Activated T-cell treated with anti-CD3 and anti-CD28 coated beads for 1 hour (primary cell): ENCODE measurements at places on chromosomes 3 and 15.
A peak's percentile ranks its signal among the peaks of the same experiment; 100 is the strongest.

DNA sequence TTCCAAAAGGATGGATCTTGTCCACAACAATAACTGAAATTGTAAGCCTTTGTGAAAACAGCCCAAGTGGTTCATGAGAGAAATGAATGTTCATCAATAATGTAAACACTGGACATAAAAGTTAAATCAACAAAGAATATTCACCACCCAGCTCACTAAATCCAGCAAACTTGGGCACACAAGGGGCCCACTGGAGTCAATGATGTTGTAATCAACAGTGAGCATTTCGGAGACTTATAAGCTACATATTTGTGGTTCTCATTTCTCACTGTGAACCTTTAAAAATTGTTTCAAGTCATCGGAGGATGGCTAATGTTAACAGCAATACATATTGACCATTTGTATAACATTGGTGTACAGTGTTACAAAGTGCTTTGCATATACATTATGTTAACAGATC is 63.1 kb downstream of the VGLL4 start:
- DNase-seq: no peak

- DNase-seq: peak; percentile 87
These were observed at the start of gene EIF4A2 for GRCh38 chr3:186783058-186783730. Gene EIF4A2 (plus strand): TSS chr3:186783577. CDS start chr3:186783611, 34 bp downstream.

DNA sequence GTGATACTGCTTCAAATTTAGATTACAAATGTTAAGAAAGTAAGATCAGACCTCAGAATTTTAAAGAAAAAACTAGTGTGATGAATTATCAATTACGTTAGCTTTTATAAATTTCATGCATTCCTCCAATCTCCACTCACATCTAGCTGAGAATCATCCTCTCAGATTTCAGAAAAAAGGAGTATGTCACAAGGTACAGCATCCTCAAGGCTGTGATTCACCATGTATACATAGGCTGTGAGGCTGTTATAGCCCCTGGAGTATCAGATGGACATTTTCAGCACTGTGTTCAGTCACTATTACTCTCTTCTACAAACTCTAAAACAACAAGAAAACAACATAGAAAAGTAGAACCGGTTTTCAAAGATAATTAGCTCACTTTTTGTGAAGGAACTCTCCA is 214.4 kb downstream of the PCCB start:
- no peak for DNase-seq

DNA sequence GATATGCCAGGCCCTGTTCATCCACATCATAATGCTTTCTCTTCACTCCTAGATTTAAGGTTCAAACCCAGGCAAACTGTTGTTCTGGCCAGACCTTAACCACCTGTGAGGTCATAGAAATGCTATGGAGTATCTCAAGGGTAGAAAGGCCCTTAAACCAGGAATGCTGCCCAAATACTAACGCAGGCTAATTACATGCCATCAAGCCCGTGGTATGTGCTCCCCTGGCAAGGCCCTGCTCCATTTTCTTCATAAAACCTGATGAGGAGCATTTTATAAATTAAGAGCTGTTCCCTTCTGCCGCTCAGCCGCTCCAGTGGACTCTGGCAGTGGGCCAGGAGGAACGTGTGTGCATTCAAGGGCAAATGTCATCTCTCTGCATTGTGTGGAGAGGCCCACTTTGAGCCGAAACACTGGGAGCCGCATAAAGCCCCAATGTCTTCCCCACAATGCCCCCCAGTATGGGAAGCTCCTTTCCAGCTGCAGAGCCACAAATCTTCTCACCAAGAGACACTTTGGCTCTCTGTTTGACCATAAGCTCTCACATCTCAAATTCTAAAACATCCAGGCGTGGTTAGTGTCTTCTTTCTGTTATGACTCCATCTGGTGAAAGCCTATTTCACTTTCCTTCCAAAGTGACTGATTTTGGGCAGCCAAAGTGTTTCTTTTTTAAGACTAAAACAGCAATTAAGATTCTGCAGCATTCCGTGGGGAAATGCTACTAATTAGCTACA is 210.8 kb upstream of the NR2E3 start:
- no peak for DNase-seq

DNA sequence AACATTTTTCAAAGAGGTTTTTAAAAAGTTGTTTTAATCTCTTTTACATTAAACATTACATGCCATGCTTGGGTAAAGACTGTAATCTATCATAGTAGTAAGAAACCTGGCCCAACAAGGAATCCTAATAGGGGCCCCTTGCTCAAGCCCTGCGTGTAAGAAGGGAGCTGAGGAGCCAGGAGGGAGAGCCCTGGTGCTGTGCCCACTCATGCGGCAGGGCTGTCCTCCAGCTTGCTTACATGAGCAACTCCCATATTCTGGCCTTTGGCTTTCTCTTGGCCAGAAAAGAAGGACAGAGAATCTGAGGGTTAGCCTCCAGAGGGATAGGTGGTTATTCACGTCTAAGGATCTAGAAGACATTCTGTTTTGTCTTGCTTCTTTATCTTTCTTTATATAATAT is 49.8 kb downstream of the KBTBD12 start:
- DNase-seq: no peak

DNA sequence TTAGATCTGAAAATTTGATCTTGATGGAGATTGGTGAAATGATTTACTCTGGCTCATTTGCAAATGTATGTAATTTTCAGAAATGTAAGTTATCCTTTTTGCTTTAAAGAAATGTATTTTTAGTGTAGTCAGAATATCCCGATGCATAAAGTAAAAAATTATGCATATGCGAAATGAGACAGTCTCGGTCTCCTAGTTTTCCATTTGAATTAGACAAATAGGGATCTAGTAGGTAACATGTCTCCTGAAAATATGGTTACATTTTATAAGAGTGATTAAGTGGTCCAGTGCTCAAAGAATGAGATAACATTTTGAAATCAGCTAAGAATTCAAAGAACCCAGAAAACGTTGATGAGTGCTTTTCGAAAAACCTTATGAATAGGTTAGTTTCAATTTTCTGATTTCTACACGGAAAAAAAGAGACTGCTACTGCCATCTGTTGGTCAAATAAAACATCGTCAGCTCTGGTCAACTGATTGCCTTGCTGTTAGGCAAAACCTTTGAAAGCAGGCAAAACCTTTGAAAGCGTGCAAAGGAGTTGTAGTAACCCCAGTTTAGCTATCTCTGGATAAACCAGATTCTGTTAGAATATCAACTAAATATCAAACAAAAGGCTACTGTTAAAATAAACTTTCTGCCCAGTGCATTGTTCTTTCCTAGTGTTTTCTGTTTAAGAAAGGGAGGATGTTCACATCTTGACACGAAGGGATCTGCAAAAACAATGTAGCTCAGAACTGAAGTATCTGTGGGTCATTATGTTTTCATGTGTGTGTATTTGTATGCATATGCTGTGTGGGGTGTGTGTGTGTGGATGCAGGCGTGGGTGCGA is 59.3 kb upstream of the CHMP2B start:
- no peak for DNase-seq
